ENCODE measurements at places on chromosomes 7 and 10.
A peak's percentile ranks its signal among the peaks of the same experiment; 100 is the strongest.

DNA sequence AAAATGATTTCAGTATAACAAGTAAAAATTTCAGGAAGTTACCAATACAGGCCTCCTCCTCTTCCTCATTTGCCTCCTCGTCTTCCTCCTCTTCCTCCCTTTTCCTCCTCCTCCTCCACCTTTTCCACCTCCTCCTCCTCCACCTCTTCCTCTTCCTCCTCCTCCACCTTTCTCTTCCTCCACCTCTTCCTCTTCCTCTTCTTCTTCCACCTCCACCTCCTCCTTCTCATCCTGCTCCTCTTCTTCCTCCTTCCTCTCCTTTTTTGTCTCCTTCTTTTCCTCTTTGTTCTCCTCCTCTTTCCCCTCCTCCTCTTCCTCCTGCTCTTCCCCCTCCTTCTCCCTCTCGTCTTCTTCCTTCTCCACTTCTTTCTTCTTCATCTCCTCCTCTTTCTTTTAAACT is 94.4 kb upstream of the SFMBT2 start:
- DNase-seq: no peak

DNA sequence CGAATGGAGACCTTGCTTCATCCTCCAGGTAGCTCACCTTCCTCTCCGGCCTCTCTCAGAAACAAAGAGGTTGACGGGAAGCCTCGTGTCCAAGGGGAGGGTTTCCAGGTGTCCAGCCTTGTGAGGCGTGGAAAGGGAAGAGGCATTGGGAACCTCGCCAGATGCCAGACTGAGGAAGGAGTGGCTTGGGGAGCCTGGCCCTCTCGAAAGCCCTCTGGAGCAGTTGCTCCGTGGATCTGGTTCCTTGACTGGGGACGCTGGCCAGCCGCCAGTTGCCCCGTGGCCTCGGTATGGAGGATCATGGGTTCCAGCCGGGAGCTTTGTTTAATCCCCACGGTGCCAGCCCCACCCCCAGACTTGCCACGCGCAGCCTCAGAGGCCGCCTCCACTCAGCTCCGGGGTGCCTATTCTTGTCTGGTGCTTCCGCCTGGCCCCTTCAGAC is 30.3 kb upstream of the SUN1 start:
- no peak for DNase-seq

- no peak for DNase-seq
These were observed 201.4 kb downstream of the TNS3 start for GRCh38 chr7:47380325-47381133.

- DNase-seq: no peak
These were observed 453.7 kb upstream of the LRRTM3 start for GRCh38 chr10:66472156-66472555.

- DNase-seq: no peak
These were observed 23.4 kb downstream of the RPP38 start for GRCh38 chr10:15120523-15120922.

DNA sequence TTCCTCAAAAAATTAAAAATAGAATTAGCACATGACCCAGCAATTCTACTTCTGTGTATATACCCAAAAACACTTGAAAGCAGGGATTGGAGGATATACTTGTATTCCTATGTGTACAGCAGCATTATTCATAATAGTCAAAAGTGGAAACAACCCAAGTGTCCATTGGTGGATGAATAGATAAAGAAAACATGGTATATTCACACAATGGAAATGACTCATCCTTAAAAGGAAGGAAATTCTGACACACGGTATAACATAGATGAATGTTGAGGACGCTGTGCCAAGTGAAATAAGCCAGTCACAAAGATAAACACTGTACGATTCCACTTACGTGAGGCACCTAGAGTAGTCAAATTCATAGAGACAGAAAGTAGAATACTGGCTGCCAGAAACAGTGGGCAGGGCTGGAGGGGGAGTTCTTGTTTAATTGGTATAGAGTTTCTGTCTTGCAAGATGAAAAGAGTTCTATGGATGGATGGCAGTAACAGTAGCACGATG is 26.6 kb upstream of the KAT6B start:
- DNase-seq: peak; percentile 86

GRCh38 chr10:85542936-85543730 is 823.5 kb downstream of the GRID1 start:
- DNase-seq: no peak

- no peak for DNase-seq
These were observed 14.8 kb upstream of the FLNC start for GRCh38 chr7:128815289-128815942.

GRCh38 chr10:115957012-115957399 is 316.0 kb downstream of the GFRA1 start:
- no peak for DNase-seq

GRCh38 chr10:71681977-71682376 is 37.6 kb downstream of the C10orf105 start:
- DNase-seq: no peak

GRCh38 chr10:55174419-55174818 is 373.4 kb upstream of the PCDH15 start:
- no peak for DNase-seq

DNA sequence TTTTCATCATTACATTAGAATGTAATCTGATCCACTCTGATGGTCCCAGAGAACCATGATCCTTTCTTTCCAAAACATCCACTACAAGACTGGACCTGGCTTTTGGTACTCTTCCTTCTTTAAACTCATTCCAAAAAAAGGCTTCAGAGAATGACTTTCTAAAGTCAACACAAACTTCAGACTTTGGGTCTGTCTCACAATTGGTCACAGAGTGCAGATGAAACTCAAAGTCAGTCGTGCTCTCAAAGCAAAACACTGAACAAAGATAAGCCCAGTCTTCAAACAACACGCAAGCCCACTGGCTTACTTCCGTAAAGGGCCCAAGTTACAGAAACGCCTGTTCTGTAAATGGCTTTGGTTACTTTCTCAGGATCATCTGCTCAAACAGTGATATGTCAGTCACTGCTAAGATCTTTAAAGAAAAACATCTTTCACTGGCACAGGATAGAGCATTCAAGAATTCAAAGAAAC is 250.9 kb upstream of the MKLN1 start:
- DNase-seq: no peak

GRCh38 chr7:87127019-87127418 is 25.2 kb upstream of the DMTF1 start:
- no peak for DNase-seq

GRCh38 chr10:79267499-79267898 is 79.8 kb upstream of the PPIF start:
- DNase-seq: no peak

GRCh38 chr7:132403465-132404110 is 172.7 kb downstream of the PLXNA4 start:
- DNase-seq: no peak

DNA sequence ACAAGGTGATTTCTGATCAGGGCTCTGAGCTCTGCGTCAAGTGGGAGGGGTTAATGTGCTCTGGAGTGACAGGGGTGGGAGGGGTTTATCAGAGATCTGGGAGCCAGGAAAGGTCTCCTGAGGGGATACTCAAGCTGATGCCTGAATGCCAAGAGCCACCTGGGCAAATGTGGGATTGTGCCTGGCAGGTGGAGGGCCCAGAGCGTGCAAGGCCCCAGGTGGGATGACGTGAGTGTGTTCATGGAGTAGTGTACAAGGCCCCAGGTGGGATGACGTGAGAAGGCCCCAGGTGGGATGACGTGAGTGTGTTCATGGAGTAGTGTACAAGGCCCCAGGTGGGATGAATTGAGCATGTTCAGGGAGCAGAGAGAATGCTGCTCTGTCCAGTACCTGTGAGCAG is 610.3 kb downstream of the PTPRN2 start:
- DNase-seq: no peak

GRCh38 chr10:34589275-34589674 is 225.8 kb downstream of the PARD3 start:
- DNase-seq: no peak

DNA sequence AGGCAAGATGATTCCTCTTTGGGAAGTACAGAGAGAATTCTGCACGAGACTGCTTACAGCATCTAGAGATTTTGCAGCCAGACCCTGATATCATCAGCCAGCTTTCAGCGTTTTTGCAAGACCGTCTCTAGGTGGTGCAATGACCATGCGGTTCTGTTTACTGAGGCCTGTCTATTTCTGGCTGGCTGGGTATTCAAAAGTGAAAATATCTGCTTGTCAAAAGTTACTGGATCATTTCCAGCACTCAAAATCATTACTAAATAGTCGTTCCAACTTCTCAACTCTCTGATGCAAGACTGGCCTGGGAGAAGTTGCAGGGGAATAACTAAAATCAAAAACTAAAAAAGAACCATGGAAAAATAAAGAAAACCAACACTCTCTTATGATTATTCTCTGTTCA is 240.1 kb downstream of the ELMO1 start:
- peak; percentile 52 for DNase-seq

DNA sequence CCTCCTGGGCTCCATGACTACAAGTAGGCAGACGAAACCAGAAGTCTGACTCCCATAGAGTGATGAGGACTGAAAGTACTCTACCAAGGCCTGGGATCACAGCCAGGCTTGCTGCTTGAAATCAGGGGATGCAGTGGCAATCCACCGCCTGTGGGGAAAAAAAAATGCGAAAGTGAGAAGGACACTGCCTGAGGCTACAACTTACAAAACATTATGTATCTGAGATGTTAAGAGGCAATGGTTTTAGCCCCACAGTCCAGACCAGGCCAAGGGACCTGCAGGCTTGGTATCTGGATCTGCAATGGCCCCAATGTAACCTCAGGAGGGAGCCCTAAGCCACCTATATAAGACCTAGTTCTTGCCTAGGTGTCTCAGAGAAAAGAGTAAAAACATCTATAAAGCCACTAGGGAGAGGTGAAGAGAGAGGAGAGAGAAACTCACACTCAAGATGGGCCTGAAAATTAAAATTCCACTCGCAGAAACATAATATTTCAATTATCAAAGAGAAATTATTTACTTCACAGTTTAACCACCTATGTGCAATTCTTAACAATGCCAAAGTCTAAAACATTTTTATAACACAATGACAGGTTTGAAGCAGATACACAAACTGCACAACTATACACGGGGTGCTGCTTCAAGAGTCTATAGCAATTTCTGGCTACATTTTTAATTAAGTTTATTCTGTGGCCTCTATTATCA is 13.9 kb downstream of the DNAJC1 start:
- peak; percentile 55 for DNase-seq

- no peak for DNase-seq
These were observed 434.9 kb downstream of the ADRA2A start for GRCh38 chr10:111511751-111512150.

- peak; percentile 74 for DNase-seq
These were observed 104.9 kb downstream of the PPP1R17 start for GRCh38 chr7:31791881-31792280.

DNA sequence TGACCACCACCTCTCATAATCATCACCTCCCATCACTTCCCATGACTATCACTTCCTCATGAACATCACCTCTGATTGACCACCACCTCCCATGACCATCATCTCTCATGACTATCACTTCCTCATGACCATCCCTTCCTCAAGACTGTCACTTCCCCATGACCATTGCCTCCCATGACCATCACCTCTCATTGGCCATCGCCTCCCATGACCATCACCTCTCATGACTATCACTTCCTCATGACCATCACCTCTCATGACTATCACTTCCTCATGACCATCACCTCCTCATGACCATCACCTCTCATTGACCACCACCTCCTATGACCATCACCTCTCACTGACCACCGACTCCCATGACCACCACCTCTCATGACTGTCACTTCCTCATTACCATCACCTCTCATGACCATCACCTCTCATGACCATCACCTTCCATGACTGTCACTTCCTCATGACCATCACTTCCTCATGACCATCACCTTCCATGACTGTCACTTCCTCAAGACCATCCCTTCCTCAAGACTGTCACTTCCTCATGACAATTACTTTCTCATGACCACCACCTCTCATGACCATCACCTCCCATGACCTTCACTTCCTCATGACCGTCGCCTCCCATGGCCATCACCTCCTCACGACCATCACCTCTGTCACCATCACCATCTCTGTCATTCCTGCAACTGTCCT is 51.6 kb downstream of the PDGFA start:
- DNase-seq: no peak

GRCh38 chr10:51838471-51838870 is 139.1 kb upstream of the CSTF2T start:
- no peak for DNase-seq

GRCh38 chr7:69619054-69619453 is 20.8 kb downstream of the AUTS2 start:
- DNase-seq: no peak

DNA sequence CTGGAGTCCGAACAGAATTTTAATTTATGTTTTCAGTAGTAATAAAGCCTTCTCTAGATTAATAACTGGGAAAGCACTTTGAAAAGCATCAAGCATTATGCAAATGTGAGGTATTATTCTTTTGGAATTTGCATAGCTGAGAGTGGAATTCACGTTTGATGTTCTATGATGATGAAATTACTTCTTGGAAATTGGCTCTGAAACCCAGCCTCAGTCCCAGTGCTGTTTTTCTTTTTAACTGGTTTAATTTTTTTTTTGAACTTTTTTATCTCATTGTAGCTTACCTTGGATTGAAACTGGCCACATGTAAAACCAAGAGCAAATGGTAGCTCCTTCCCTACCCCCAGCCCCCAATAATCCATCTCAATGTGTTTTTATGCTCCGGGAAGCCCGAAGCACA is 1.2 kb downstream of the TBXAS1 start:
- DNase-seq: no peak

- no peak for DNase-seq
These were observed 274.3 kb upstream of the NEBL start for GRCh38 chr10:21171197-21171935.

- DNase-seq: peak; percentile 18
These were observed 996 bp downstream of the ADAM12 start for GRCh38 chr10:126387041-126387921.

DNA sequence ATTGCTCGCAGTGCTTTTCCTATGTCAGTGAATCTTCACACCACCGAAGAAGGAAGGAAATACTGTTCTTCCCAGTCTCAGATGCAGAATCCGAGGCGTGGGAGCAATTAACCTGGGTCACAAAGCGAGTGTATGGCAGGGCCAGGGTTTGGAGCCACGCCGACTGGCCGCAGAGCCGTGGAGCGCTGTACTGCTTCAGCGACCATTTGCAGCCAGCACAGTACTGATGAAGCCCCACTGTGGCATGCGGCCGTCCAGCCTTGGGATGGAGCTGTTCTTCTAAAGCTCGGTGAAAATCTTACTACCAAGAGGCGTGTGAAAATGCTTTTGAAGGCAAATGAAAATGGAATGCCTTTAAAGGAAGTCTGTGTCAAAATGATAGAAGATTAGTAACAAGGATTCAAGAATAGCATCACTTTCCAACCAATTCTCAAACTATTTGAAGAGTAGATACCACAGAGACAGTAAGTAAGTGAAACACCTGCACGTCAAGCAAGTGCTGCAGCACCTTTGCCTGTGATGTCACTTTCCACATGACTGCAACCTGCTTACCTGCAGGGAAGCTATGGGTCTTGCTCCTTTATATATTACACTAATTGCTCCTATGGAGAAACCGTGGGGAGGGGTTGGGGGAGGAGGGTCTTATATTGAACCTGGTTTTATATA is 4.9 kb downstream of the PPP2R2D start:
- no peak for DNase-seq

DNA sequence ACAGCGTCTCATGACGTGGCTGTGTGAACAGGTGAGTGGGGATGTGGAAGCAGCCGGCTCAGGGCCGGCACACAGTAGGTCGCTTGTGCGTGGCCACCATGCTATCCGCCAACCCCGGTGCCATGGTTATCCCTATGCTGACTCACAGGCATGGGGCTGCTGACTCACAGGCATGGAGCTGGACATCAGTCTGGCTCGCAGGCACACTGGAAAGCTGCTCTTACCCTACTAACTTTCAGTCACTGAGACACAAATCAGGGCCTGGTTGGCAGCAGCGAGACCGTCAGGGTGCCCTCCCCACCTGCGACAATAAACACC is 341.9 kb downstream of the PTPRN2 start:
- DNase-seq: no peak
